ENCODE measurements at places on chromosomes 11 and 22. TPM values are rescaled to one million over a fixed set of nuclear protein-coding genes. Genes with fewer than 3 reads are reported as not detected.

GRCh38 chr11:72642043-72642883 lies 32.0 kb downstream of the PDE2A start:
- peak; percentile 48 for DNase-seq

DNA sequence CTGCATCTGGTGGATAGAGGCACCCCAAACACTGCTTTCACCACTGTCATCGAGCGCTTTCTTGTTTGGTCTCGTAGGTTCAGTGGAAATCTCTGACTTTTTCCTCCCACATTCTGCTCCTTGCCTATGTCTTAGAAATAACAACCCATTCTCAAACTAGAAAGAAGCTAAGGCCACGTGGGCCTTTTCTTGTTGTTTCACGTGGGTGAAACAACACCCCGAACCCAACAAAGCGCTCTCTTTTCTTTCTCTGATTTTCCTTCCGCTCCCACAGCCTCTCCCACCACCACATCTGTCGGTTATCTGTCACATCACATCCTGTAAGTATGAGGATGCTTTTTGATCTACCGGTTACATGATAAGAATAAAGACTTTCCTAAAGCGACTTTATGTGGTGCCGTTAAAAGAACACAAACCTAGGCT lies 77.1 kb downstream of the LINC01488 start:
- DNase-seq, result no peak

GRCh38 chr11:118051611-118052461 lies 25.0 kb upstream of the TMPRSS4 start:
- DNase-seq, result peak; percentile 38

DNA sequence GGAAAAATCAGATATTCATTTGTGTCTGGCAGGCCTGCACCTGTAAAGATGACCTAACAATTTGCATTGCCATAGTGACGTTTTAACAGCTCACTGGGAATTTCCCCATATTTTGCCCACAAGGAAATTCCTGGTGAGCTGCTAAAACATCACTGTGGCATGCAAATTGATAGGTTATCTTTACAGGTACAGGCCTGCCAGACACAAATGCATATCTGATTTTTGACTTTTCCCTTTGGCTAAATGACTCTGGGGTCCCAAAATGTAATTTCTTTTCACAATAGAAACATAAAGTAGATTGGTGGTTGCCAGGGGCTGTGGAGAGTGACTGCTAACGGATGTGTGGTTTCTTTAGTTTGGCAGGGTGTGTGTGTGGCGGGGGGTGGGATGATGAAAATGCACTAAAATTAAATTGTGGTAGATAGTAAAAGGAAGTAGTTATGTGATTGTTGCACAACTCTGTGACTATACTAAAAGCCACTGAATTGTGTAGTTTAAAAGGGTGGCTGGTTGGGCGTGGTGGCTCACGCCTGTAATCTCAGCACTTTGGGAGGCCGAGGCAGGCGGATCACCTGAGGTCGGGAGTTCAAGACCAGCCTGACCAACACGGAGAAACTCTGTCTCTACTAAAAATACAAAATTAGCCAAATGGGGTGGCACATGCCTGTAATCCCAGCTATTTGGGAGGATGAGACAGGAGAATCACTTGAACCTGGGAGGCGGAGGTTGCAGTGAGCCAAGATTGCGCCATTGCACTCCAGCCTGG lies 18.5 kb upstream of the FEZ1 start:
- peak; percentile 87 for DNase-seq

GRCh38 chr11:75429902-75430713 lies 2.9 kb downstream of the KLHL35 start:
- peak; percentile 77 for DNase-seq

The CCDC116 gene
- total RNA-seq, result 0.52 TPM

The OR8D1 gene
- total RNA-seq, result not detected
